ENCODE measurements at places on chromosomes 11 and 22.

DNA sequence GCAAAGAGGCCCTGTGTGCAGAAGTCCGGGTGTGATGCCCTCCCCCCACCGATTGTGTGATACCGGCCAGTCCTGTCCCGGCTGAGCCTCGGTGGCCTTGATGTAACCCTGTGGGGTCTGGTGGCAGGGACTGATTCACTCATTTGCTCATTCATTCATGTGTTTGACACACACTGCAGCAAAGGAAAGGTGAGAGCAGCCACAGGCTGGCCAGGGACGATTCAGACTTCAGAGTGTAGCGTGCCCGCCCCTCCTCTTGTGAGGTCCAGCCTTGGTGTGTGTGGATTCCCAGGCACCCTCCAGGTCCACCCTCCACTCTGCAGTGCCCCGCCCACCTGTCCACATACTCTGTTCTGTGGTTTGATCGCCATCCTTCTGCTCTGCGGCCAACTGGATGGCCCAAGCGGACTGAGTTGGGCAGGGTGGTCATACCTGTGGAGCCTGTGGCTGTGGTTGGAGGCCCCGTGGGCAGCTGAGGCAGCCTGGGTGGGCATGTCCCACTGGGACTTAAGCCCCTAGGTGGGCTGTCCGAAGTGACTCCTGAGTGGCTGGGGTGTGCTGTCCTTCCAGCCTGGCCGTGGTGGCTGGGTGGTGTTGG is 58.0 kb upstream of the CCDC188 start:
- no peak for DNase-seq

- DNase-seq = peak; percentile 40
Observed at GRCh38 chr11:13343931-13344717, 66.5 kb downstream of the BMAL1 start.

DNA sequence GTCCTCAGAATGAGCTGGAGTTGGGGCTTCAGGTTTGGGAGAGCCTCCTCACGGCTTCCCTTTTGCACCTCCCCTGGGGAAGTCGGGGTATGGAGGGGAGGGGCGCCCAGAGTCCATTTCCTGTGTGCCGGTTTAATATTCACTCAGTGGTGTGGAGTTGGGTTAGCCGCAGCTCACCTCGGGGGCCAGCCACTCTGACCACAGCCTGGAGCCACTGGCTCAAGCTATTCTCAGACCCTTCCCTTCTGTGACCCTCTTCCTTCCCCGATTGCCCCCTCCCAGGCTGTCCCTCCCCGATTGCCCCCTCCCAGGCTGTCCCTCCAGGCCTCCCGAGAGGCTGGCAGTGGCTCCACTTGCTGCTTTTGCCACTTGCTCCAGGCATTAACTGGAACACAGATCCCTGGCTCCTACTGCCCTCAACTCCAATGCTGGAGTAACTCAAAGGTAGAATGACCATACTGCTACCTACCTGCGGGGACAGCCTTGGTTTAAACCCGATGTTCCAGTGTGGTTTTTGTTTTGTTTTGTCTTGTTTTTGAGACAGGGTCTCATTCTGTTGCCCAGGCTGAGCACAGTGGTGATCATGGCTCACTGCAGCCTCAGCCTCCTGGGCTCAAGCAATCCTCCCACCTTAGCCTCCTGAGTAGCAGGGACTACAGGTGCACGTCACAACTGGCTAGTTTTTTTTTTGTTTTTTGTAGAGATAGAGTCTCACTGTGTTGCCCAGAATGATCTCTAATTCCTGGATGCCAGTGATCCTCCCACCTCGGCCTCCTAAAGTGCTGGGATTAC is 29.3 kb downstream of the RPUSD4 start:
- DNase-seq = no peak

DNA sequence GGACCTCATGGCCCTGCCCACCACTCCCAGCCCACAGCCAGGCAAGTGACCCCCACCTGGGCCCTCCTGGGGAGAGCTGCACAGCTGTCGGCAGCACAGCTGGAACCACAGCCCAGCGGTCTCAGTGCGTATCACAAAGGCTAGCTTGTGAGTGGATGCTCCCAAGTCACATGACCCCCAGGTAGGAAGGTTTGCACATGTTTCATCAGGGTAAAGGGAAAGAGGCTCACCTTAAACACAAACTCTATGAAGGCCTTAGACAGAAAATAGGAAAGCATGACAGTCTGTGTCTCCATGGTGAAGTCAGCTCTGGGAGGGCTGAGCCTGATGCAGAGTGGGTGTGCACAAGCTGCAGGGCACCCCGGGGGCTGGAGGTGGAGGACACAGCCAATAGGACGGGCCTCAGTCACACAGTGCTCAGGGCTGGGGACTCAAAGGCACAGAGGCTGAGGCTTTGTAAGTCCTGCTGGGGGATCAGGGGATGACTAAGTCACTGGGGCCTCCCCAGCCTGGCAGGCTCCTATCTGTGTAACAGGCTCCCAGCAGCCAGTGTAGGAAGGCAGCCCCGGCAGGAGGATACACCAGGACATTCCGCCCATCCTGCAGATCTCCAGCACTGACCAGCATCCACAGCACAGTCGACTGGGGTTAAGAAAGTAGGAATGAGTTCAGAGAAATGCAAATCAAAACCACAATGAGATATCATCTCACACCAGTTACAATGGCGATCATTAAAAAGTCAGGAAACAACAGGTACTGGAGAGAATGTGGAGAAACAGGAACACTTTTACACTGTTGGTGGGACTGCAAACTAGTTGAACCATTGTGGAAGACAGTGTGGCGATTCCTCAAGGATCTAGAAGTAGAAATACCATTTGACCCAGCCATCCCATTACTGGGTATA is 22.0 kb downstream of the CELSR1 start:
- no peak for DNase-seq
